ENCODE measurements at places on chromosomes 11 and 22.

DNA sequence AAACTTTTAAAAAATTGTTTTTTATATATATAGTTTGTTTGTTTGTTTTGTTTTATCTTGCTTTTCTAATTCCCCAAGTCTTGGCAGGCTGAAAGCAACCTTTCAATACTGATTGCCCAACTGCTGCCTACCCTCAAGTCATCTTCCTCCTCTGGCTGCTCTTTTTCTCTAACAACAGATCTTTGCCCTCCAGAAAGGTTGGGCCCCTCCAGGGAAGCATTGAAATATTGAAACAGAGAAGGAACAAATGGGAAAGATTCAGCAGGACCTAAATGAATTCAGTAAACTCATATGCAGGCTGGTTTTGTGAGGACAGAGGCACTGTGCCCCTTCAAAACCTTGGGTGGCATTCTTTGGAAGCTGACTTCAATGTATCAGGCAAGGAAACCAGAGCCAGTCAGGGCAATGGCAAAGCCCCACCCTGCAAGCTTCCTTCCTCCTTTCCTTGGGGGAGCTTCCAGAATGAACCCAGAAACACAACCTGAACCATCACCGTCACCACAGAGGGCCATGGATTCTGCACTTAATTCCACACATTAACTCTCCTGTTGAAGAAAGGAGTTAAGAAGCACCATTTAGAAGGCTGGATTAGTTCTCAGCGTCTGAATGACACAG lies 815 bp upstream of the MS4A6A start:
- no peak for DNase-seq

GRCh38 chr11:39249566-39250365 lies 2209.7 kb downstream of the LRRC4C start:
- DNase-seq, result no peak

- DNase-seq, result no peak
Measured at GRCh38 chr11:90113541-90113940, 20.9 kb upstream of the NAALAD2 start.

DNA sequence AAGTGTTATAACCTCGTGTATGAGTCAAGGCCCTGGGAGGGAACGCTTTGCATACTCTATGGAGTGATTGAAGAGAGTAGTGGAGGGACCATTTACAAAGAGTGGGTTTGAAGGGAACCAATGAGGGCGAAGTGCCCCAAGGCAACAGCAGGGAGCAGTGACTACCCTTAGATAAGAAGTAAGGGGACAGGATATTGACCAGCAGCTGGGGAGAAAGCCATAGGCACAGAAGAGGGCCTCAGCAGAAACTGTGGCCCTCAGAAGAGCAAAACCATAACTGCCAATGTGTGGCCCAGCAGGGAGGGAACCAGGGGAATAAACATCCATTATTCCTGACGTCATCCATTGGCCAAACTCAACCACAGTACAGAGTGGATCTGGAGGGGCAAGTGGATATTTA lies 24.7 kb downstream of the PARVA start:
- no peak for DNase-seq

GRCh38 chr11:72354356-72355115 lies 79.8 kb downstream of the CLPB start:
- no peak for DNase-seq

- no peak for DNase-seq
Measured at GRCh38 chr22:50302564-50302963, 4.9 kb downstream of the PLXNB2 start.

GRCh38 chr11:2421996-2422395 lies 21.4 kb downstream of the TSSC4 start:
- DNase-seq, result no peak

- no peak for DNase-seq
Measured at GRCh38 chr22:45758603-45759002, 87.0 kb downstream of the ATXN10 start.

DNA sequence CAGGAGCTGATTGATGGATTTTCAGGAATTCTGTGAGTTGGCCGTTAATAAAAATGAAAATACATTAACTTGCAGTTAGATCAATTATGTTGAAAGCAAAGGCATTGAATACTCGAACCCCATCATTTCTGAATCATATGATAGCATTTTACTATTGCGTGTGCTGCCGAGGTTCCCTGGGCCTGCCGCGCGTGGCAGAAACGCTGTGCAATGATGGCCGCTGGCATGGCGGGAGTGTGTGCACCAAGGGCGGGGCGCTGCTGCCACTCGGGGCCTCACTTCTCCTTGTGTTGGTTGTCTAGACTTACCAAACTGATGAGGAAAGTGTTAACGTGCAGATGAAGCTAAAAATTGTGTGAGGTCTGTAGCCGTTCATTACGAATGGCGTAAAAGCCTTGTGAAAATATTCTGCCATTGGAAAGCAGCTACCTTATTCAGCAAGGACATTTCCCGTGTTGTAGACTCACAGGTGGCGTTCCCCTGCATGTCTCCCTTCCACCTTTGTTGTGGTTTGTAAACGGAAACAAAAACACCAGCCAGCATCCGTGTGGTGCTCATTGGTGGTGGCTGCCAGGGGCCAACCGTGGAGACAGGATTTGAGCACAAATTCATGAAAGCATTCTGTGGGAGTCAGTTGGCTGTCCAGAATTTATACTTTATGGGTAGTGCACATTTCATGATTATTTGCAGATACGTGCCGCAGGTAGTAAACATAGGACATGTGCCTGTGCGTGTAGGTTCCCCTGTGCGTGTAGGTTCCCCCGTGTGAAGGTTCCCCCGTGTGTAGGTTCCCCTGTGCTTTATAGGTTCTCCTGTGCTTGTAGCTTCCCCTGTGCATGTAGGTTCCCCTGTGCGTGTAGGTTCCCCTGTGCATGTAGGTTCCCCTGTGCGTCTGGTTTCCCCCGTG lies 5.9 kb upstream of the GRAMD4 start:
- peak; percentile 50 for DNase-seq

DNA sequence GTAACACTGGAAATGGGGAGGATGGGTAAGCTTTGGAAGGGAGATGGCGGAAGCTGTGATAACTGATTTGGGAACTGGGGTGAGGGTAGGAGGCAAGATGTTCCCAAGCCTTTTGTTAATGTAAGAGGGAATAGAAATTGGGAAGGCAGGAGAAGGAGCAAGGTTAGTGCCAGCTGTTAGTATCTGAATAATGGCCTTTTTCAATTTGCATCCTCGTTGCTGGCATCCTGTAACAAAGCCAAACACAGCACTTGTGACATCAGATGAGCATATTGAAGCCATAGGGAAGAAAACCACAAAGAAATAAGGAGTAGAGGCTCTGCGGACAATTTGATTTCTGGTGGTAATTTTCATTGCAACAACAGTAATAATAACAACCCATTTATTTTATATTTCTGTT lies 70.9 kb upstream of the CLMP start:
- DNase-seq, result no peak

GRCh38 chr11:27612932-27613880 lies 87.0 kb downstream of the BDNF start:
- no peak for DNase-seq

- DNase-seq, result no peak
Measured at GRCh38 chr11:123434911-123435310, 4.8 kb downstream of the GRAMD1B start.

GRCh38 chr11:86990031-86990430 lies 34.8 kb upstream of the FZD4 start:
- no peak for DNase-seq

DNA sequence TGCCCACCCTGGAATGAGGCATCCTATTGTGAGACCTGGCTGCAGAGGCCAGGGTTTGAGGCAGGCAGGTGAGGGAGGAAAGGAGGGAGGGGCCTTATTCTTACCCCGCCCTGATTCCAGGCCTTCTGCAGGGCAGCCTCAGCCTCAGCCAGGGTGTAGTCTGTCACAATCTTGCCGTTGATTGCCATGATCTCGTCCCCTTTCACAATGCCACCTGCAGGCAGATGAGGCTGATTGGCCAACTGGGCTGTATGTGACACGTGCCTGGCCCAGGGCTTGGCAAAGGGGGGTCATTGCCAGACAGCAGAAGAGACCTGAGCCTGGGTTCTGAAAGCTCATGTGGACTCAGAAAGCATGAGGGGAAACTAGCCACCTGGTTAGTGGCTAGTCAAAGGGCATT lies 21.4 kb upstream of the ABCC8 start:
- DNase-seq, result no peak

DNA sequence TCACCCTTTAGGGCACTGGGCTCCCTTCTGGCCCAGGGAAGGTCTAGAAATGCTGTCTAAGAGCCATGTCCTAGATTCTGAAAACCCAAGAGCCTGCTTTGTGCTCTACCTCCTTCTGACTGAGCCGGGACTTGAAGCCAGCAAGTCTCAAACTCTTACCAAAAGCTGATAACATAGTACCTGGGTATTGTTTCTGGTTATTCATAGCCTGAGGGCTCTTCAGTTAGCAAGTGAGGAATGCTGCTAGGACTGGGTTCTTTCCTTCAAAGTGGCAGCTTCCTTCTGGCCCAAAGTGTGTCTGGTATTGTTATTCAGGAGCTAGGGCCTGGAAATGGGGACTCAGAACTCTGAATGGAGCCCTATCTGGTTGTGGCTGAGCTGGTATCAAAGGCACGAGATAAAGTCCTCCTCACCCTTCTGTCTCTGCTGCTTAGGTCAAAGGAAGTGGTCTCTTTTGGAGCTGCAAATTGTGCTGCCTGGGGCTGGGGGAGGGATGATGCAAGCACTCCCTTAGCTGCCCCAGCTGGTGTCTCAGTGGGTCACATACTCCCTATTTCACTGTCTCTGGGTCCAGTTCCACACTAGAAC lies 696.0 kb upstream of the CCDC179 start:
- DNase-seq, result no peak

DNA sequence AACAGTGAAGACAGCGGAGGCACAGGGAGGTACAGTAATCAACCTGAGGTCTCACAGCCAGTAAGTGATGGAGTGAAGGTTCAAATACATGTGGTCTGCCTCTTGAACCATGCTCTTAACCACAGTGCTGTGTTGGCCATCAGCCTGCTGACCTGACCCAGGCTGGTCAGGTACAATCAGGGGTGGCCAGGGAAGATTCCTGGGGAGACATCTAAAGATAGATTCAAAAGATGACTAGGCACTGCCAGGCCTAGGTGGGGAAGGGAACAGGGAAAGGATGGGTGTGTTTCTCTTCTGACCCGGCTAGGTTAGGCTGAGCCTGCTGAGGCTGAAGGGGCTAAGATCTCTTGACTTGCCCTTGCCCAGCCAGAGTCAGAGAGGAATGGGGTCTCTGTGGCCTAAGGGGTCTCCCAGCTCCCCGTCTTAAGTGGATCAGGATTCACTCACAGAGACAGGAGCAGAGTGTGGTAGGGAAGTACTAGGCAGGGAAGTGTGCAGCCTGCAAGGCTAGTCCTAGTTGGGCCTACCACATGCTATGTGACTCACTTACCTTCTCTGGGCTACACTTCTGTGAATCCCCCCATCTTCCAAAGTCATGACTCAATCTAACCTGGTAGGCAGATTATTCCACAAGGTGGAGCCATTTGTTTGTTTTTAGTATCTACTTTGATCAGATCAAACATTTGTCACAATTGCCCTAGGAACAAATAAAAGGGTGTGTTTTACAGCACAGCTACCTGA lies 10.4 kb upstream of the SREBF2 start:
- no peak for DNase-seq

GRCh38 chr11:120832481-120833238 lies 191.2 kb upstream of the TBCEL start:
- DNase-seq, result no peak

DNA sequence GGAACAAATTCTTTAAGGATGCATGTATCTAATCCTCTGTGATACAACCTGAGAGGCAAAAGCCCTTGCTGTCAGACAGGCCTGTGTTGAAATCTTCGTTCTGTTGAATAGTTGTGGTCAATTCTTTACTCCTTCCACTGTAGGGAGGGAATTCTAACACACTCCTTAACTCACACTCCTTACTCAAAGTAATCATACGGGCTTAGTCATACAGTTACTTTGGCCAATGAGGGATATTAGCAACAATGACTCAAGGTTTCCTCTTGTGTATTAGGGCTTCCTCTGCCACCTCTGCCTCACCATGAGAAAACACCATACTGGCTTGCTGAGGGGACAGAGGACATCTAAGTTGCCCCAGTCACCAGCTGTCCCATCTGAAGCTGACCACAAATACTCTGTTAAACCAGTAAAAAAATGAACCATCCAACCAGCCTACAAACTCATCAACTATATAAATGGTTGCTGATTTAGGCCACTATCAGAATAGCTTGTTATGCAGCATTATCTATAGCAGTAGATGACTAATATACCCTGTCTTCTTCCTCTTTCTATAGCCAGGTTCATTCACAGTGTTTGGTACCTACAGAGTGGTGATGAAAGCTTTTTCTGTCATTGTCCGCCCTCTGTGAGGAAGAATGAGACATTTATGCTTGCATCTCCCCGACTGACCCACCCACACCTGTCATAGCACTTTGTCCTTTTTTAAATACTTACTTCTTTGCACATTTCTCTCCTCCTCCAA lies 322.8 kb upstream of the SYN3 start:
- no peak for DNase-seq

DNA sequence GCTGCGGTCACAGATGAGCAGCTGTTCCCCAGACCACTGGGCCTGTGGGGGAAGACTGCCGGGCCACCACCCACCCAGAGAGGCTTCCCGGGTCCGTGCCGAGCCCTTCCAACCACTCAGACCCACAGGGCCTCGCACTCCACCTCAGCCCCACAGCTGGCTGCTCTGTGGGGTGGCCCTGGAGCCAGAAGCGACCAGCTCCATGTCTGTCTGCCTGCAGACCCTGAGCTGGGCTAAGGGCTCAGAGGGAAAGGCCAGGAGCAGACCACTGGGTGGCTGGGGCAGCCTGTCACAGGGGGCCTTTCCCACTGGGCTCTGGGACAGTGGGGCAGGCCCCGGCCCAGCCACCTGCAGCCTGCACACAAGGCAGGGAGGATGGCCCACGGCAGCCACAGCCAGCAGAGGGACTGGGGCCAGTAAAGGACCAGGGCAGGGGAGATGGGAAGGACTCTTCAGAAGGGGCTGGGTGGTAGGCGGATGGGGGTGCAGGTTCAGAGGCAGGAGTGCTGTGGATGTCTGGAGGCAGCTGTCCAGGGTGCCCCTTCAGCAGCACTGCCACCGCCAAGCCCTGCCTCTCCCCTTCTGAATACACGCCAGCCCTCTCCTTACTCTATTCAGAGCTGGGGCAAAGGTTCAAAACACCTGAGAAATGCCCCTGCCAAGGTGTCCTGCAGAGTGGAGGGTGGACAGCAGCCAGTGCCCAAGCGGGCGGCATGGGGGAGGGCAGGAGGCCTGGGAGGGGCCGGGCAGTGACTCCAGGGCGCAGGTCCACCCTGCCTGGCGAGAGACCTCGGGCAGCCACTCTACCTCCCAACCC lies 32.2 kb downstream of the GNB1L start:
- DNase-seq, result no peak

DNA sequence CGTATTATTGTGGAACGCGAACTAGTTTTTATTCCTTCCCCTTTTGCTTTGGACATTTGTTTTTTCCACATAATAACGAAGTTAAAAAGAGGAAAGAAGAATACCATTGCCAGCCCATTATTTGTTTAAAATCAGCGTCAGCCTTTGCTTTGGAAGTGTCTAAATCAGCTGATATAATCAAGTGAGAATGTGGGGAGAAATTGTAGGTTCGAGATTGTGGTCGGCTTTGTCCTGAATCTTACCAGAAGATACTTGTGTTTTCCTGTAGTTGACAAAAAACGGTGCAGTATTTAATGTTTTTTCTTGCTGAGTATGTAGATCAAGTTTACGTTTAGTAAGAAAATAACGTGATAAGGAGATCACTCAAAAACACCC lies 935 bp downstream of the ZNF143 start:
- no peak for DNase-seq
